NCI-H226 (cell line): ENCODE measurements at places on chromosomes 7 and 10.
A peak's percentile ranks its signal among the peaks of the same experiment; 100 is the strongest.

DNA sequence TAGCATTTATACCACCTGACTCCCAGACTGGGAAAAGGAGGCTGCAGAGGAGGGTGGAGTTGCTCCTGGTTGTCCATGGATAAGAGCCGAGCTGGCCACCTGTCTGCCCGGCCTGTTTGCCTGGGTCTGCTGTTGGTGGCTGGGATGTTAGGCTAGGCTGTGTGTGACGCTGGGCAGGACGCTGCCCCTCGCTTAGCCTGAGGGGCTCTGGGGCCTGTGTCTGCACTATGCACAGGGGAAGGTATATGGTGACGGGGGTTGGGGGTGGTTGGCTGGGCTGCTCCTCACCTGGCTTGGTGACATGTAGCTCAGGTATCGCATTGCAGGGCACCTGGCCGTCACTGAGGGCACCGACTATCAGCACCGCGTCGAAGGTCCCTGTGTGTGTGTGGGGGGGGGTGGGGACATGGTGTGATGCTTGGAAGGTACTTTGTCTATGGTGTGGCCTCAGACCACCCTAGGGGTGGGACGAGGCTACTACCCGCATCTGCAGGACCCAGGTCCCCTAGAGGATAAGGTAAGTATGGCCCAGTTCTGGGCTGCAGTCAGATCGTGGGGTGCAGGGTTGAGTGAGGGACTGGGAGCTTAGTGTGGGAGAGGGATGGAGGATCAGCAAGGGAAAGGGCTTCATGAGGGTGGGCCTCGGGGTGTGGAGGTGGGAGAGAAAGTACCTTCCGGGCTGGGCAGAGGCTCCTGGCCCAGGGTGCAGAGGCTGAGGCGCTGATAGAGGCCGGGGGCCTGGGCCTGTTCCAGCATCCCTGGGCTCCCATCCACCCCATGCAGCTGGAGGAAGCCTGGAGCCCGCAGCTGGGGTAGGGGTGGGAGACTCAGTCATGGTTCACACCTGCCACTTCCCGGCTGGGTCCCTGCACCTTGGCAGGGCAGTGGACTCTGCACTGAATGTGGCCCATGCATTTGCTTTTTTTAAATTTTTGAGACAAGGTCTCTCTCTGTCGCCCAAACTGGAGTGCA lies 2.3 kb downstream of the METTL27 start:
- DNase-seq = no peak

GRCh38 chr10:28676326-28676967 lies 874 bp upstream of the BAMBI start:
- no peak for DNase-seq

DNA sequence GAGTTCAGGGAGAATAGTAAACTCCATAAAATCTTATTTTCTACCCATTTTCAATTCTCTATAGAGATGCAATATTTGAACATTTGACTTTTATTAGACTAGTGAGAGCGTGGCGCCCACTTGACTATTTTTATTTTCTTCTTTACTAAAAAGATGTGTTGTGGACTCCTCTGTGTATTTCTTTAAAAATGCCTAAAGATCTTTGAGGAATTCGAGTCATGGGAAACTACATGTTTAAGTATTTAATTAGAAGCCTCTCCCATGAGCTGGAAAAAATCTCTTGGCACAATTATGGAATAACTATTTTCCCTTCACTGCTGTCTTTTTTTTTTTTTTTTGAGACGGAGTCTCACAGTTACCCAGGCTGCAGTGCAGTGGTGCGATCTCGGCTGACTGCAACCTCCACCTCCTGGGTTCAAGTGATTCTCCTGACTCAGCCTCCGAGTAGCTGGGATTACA lies 124.2 kb downstream of the ARHGAP12 start:
- DNase-seq = no peak

DNA sequence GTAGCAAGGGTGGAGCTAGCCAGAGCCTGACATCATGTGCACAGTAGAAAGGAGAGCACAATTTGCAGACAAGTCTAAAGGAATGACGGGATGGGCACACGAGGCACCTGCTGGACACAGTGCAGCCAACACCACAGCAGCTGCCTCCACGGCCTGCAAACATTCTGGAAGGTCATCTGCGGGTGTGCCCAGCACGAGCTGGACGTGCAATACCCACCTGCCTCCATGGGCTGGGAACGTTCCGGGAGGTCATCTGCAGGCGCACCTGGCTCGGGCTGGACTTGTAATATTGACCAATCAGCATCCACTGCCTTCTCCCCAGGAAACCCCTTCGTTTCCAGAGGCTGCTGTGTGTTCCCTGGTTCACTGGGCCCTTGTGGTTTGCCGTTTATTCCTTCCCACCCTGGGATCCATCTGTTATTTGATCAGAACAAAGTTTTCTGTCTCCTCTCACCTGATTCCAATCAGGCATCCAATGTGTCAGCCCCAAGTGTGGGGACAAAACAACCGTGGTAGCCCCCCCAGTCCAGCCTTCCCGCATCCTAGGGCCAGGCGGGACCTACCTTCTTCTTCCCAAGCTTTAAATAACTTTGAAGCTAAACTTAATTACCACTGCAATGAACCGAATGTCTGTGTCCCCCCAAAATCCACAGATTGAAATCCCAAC lies 243.4 kb upstream of the PPP2R2D start:
- no peak for DNase-seq

DNA sequence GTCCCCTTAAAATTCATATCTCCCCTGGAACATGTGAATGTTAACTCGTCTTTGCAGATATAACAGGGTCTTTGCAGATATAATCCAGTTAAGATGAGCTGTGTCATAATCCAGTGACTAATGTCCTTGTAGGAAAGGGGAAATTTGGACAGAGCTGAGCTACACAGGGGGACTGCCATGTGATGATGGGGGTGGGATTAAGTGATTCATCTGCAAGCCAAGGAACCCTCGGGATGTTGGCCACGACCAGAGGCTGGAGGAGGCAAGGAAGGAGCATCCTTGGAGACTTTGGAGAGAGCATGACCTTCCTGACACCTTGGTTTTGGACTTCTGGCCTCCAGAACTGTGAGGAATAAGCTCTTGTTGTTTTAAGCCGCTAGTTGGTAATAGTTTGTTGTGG lies 153.9 kb upstream of the PCBD1 start:
- no peak for DNase-seq

DNA sequence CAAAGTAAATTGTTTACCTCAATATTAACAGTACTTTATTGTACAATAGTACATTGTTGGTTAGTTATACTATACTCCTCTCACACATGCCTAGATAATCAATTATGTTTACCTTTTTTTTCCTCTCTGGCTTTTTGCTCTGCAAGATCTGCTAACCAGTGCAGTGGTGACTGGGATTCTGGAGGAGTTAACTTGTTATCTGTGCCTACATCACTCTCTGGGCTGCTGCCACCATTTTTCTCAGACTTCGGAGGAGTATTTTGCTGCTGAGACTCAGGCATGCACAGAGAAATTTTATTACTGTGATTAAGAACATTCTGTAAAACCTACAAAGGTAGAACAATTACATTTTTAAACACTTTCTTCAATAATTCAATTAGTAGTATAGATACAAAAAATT lies 59.7 kb downstream of the NRBF2 start:
- peak; percentile 42 for DNase-seq

GRCh38 chr10:132937861-132938260 lies 4.5 kb downstream of the CFAP46 start:
- DNase-seq = no peak

- DNase-seq = peak; percentile 48
These were observed 34.2 kb downstream of the PUS7 start for GRCh38 chr7:105487579-105488571.

GRCh38 chr7:130982160-130982638 lies 248.2 kb upstream of the KLF14 start:
- no peak for DNase-seq

GRCh38 chr10:91551856-91552255 lies 81.0 kb downstream of the PPP1R3C start:
- peak; percentile 14 for DNase-seq

DNA sequence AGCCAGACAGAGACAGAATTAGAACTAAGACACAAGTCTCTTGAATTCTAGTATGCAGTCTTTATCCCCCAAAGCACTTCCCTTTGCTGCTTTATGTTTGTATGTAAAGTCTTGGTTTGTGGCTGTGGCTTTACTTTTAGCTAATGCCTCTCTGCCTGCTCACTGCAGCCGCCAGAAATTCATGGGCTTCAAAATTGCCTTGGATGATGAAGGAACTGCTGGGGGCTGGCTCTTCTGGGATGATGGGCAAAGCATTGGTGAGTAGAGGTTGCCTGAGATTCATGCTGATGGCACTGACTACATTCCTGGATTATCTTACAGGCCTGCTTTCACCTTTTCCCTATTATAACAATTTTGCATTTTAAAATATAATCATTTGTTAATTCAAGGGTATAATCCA lies 10.9 kb upstream of the MGAM2 start:
- DNase-seq = no peak

- DNase-seq = no peak
These were observed 109.9 kb upstream of the JAZF1 start for GRCh38 chr7:28290496-28290895.

- DNase-seq = no peak
These were observed 407.1 kb downstream of the MDFIC start for GRCh38 chr7:115329006-115329405.

GRCh38 chr7:139582130-139582650 lies 58.7 kb downstream of the CLEC2L start:
- no peak for DNase-seq

DNA sequence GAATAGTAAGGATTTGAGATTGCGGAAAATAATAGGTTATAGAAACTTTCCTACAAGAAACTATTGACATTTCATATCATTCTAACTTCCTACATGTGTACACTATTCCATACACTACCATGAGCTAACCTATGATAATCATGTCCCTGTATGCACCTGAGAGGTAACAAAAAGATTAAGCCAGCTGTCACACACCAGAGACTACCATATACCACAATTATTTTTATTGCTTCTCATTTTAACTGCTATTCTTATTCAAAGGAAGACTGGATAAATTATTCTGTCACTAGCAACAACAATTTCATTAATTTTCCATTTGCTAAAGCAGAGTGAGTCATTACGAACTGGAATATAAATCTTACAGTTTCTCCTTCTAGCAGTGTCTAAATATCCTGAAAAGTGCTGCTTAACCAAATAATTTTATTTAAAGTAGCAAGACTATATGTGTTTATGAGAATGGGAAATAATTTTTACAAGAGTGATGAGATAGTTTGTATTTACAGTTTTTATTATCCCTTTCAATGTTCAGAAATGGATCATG lies 235.6 kb upstream of the DKK1 start:
- no peak for DNase-seq

GRCh38 chr10:123804716-123805115 lies 86.9 kb downstream of the CPXM2 start:
- no peak for DNase-seq

- DNase-seq = no peak
These were observed 107.4 kb downstream of the ITIH5 start for GRCh38 chr10:7559386-7559785.

DNA sequence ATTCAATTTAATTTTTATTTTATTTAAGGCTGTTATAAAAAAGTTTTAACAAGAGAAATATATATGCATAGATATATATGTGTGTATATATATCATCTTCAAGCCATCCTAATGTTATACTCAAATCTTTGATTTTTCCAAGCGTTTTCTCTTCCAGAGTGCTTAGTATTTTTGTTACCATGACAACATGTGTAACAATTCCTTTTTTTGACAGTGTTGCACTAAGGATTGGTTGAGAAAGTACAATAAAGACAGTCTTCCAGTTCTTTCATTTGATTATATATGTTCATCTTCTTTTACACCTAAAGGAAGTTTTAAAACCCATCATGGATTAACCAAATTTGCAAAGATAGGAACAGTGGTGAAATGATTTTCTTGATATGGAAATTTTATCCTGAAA lies 171.7 kb downstream of the KLF6 start:
- DNase-seq = no peak

GRCh38 chr10:86288695-86289576 lies 77.7 kb downstream of the GRID1 start:
- no peak for DNase-seq

- DNase-seq = no peak
These were observed 127.7 kb upstream of the NOBOX start for GRCh38 chr7:144531181-144531580.

DNA sequence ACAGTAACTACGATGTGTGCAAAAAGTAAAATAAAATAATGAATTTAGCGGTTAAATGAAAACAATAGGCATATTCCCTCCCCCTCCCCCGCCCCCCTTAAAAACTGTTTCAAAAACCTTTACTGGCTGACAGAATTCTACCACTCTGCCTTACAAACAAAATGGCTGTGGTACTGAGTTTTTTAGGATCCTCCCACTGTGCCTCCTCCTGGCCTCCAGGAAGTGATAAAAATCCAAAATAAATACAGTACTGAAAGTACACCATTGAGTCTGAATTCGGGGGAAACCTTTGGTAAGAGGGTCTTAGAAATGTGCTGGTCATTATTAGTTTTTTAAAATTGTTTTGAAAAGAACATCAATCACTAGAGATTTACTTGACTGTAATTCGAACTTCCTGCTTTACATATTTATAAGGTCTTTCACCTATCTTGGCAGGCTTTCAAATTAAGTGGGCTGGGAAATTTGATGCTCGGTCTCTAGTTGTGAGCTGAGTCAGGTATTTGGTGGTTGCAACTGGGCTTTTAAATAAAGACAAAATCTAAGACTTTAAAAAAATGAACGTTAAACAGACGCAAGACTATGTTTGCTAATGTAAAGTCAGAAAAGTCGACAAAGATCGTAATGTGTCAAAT lies 32.5 kb upstream of the EPC1 start:
- DNase-seq = peak; percentile 5

DNA sequence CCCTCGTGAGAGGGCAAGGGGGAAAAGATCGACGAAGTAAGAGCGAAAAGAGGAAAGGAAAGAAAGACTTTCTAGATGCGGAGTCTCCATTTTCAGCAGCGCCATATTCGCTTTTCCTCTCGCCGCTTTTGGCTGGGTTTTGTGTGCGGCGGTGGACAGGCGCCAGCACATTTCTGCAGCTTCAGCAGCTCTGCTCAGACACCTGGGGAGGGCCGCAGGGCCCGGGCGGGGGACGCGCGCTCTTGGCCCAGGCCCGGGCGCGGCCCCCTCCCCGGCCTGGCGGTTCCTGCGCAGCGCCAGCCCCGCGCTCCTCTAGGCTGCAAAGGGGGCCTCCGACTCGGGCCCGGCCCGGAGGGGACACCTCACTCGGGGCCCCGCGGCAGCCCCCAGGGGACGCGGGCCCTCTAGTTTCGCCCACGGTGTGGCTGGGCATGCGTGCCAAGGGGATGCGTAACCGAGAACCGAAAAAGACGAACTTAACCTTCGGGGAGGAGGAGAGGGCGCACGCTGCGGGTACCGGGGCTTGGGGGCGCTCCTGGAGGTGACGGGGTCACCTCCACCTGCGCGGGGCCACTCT lies 34.5 kb upstream of the EBLN1 start:
- DNase-seq = no peak

- no peak for DNase-seq
These were observed 288.5 kb downstream of the TCERG1L start for GRCh38 chr10:131022981-131023380.
